ENCODE measurements at places on chromosomes 4 and X. TPM values are rescaled to one million over a fixed set of nuclear protein-coding genes. Genes with fewer than 3 reads are reported as not detected.

DNA sequence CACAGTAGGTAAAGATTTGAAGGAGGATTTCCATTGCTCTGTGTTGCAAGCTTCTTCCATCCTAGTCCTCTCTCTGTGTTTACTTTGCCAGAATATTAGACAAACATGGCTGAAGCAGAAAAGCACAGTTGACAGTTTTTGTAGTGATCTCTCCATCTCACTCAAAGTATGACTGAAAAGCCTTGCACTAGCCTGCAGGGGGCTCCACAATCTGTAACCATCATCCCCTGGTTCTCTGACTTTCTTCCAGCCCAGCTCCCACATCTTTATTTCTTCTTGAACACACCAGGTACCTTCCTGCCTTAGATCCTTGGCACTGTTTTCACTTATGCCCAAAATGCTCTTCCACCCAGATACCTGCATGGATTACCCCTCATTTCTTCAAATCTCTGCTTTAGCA lies 34.1 kb upstream of the HHIP start:
- DNase-seq = no peak

DNA sequence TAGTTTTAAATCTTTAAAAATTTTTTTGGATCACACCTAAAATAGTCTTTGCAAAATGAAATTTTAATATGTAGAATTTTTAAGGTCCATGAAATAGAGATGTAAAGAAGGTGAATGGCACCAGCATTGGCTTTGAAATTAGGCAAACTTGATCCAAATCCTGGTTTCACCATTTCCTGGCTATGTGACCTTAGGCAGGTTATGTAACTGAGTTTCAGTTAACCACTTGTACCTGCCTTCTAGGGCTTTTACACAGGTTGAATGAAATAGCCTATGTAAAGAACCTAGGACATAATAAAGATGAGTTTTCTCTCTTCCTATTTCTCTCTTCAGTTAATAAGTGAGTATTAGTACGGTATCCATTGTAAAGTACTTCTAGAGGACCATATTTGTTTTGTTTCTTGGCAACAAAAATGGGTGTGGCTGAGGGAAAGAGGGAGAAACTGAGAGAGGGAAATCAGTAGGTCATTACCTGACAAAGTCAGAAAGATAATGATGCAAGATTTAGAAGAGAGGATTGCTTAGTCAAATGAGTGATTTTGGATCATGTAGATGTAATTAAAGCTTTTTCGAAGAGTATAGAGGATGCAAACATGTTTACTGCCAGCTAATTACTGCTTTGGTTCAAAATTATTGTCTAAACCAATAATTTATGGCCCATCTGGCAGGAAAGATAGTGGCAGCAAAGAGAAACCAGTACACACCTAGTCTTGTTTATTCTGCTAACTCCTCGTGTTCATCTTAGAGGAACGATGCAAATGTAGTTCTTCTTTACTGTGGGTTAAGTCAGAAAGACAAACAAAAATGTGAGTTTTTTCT lies 81.9 kb downstream of the PDLIM5 start:
- DNase-seq = no peak

- DNase-seq = no peak
These were observed 48.0 kb downstream of the KLHL34 start for GRCh38 chrX:21610168-21610567.

- no peak for DNase-seq
These were observed 115.0 kb downstream of the CEP44 start for GRCh38 chr4:174398728-174399127.

DNA sequence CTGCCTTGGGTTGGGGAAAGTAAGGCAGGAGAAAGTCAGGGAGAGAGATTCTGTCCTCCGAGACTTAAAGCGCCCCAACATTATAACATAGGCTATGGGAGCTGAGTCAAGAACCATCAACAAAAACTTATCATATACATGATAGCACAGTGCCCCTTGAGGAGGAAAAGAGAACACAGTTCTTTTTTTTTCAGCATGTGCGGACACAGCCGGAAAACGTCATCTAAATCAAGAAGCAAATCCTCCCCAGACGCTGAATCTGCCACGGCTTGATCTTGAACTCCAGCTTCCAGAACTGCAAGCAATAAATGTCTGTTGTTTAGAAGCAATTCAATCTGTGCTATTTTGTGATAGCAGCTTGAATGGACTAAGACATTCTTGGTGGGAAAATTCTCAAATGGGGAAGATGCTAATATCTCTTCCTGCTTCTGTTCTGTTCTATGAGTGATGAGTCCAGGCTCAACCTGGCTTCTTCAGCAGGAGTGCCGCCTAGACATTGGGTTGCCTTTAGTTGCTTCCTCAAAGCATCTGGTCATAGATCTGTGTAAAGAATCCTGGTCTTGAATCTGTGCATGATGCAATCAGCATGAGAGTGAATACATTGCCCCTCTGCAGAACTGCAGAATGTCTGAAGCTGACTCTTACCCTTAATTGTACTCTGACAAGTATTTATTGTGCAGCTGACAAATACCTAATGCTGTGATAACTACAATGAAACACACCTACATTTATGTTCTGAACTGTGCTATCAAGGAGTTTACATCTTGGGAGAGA lies 549.8 kb upstream of the PRKX start:
- DNase-seq = no peak

- no peak for DNase-seq
These were observed 28.3 kb upstream of the BTC start for GRCh38 chr4:74822603-74823002.

- DNase-seq = no peak
These were observed 12.1 kb downstream of the ELF4 start for GRCh38 chrX:130098210-130098552.

DNA sequence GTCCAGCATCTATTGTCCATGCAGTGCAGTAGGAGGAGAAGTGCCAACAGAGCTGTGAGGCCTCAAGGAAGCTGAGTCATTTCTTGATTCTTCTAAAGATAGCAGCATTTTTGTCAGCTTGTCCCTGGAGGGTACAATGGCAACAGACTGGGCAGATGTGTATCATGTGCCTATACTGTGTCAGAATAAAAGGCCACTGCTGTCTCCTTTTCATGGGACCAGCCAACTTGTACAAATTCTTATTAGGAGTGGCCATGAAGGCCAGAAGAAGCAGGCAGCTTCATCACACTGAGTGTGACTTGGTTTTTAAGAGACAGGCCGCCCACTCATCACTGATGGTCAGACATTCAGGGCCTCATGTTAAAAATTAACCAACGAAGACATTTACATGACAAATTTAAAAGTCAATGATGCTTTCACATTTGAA lies 185.0 kb upstream of the FAM241A start:
- no peak for DNase-seq

- no peak for DNase-seq
These were observed 169.6 kb downstream of the RAPGEF2 start for GRCh38 chr4:159272273-159273140.

DNA sequence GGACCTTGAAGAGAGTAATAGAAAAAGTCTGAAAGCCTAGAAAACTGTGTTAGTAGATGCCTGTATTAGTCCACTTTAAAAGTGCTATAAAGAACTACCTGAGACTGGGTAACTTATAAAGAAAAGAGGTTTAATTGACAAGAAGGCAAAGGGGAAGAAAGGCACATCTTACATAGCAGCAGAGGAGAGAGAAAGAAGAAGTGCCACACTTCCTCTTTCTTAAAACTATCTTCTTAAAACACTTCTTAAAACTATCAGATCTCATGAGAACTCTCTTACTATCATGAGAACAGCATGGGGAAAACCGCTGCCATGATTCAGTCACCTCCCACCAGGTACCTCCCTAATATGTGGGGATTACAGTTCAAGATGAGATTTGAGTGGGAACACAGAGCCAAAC lies 18.8 kb upstream of the COL25A1 start:
- no peak for DNase-seq

GRCh38 chrX:11351375-11352295 lies 58.4 kb downstream of the AMELX start:
- no peak for DNase-seq

DNA sequence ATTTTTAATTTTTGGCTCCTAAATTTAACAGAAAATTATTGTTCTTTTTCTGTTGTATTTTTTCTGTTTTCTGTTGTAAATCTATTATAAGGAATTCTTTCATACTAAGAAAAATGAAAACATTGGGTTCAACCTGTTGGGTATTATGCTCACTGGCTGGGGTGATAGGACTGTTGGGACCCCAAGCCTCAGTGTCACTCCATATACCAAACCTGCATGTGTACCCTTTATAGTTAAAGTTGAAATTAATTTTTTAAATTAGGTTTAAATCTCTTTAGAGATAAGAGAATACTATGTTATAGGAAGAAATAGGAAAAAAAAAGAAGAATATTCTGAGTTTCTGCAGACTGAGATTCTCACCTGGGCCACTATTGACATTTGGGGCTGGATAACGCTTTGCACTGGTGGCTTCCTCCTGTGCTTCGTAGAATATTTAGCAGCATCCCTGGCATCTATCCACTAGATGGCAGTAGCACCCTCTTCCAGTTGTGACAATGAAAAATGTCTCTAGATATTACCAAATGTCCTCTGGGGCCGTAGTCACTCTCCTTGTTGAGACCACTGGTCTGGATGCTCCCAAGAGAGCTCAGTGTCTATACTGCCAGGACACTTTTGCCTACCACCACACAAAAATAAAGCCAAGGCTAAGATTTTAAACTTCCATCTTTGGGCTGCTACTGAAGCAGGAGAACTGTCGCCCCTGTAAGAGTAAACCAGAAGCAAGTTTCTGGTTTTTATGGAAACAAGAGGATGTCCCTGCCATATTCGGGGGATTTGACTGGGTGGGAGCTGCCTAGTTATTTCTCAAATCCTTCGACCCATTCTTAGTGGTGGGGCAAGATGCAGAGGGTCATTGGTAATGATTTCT lies 22.4 kb upstream of the CLTRN start:
- DNase-seq = peak; percentile 82

DNA sequence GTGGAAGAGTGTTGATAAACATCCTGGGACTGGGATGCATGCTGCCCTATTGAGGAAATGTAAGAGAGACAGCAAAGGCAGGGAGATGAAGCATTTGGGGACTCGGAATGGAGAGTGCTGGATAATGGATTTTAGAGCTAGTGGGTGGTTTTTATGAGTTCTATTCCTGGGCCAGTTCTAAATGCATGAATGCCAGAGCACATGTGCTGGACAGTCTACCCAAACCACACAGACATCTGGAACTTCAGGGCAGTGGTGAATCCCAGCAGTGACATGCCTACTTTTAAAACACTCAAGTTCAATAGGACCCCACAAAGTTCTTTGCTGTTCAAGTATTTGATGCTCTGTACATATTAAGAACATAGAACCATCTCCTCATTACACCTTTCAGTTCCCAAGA lies 133.9 kb downstream of the CBR4 start:
- no peak for DNase-seq

- no peak for DNase-seq
These were observed 122.1 kb downstream of the FRAS1 start for GRCh38 chr4:78179196-78179595.

GRCh38 chr4:174437324-174437723 lies 85.0 kb downstream of the HPGD start:
- no peak for DNase-seq

DNA sequence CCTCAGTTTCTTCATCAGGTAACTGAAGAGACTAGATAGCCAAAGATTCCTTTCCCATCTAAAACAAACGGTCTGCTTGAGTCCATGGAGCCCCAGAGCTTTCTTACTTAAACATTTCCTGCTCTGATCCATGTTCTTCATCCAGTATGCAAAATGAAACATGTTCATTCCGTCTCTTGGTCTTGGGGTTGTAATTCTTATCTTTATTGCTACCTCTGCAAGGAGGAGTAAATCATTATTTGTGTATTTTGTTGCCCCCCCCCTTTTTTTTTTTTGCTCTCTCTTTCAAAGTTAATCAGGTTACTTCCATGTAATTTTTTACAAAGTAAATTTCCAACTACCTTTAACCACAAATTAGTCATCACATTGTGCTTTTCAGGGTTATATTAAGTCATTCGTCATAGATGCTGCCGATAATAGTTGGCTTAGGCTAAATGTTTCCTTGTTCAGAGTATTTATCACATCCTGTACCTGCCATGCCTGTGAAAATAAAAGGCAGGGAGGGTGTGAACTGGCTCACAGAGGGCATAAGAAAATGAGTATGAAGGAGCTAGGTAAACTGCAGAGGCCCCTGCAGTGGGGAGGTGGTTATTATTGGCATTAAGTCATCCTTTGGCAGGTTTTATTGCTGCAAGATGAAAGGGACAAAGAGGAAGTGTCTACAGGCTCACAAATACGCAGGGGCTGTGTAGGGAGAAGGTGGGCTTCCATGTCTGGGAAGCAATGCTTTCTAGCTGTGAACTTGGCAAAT lies 76.7 kb upstream of the HS3ST1 start:
- DNase-seq = no peak

DNA sequence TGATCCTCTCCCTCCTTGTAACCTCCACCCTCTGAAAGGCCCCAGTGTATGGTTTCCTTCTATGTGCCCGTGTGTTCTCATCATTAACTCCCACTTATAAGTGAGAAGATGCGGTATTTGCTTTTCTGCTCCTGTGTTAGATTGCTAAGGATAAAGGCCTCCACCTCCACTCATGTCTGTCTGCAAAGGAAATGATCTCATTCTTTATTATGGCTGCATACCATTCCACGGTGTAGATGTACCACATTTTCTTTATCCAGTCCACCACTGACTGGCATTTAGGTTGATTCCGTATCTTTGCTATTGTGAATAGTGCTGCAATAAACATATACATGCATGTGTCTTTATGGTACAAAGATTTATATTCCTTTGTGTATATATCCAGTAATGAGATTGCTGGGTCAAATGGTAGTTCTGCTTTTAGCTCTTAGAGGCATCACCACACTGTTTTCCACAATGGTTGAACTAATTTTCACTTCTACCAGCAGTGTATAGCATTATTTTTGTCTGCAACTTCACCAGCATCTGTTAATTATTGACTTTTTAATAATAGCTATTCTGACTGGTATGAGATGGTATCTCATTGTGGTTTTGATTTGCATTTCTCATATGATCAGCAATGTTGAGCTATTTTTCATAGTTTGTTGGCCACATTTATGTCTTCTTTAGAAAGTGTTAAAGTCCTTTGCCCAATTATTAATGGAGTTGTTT lies 1030.9 kb downstream of the FSTL5 start:
- no peak for DNase-seq

Gene MAGEB17
- not detected for total RNA-seq

Gene CPLX1
- 15.4 TPM for total RNA-seq

Gene STARD8
- 9.3 TPM for total RNA-seq
